Naive thymus-derived CD4-positive, alpha-beta T cell (primary cell): ENCODE measurements at places on chromosomes 4 and X. TPM values are rescaled to one million over a fixed set of nuclear protein-coding genes. Genes with fewer than 3 reads are reported as not detected.

DNA sequence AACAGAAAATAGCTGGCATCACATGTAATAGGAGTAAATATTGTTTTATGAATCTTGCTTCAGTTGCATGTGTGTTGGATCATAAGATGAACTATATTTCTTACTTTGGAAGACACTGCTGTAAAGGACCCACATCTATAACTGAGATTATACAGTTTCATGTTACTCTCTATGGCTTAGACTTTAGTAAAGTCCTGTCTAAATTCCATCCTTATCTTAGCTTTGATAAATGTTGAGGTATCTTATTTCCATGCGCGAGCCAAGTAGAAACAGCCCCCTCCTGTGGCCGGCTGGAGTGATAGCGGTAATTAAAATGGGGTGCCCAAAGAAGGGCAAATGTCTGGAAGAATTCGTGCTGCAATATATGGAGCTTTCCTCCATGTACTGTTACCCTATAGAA, 43.0 kb downstream of the CCDC158 start:
- H3K27ac ChIP-seq: no peak overlapping the region
- no peaks in the 10 kb centered on the region for H3K27me3 ChIP-seq
- no peaks in the 10 kb centered on the region for H3K36me3 ChIP-seq
- DNase-seq: peak; percentile 25

DNA sequence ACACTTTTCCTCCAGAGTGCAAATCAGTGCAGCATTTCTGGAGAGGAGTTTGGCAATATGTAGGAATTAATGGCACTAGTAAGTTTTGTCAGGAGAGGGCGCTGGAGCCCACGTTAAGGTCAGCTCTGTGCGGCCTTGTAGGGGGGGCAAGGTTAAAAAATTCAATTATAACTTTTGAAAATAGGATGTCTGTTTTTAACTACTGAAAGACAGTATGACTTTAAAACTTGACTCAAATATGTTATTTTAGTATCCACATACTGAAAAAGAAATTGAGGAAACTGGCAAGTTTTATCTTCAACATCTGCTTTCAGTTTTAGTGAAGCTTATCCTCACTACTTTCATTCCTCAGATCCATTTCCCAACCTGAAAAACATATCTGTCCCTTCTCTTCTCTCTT, 30.9 kb upstream of the HSD17B13 start:
- H3K27me3 ChIP-seq: no peaks in the 10 kb centered on the region
- no peak overlapping the region for H3K27ac ChIP-seq
- no peak overlapping the region for H3K4me3 ChIP-seq
- no peak for DNase-seq
- peaks cover 18% of the 10 kb centered on the region for H3K36me3 ChIP-seq

The RASSF6 gene
- 0.20 TPM for polyA plus RNA-seq

The CT83 gene
- polyA plus RNA-seq: not detected

GRCh38 chr4:17103231-17103630, 204.8 kb upstream of the LDB2 start:
- no peaks in the 10 kb centered on the region for H3K4me1 ChIP-seq
- H3K27ac ChIP-seq: no peak overlapping the region
- H3K27me3 ChIP-seq: no peaks in the 10 kb centered on the region
- no peak overlapping the region for H3K4me3 ChIP-seq
- H3K36me3 ChIP-seq: no peaks in the 10 kb centered on the region
- DNase-seq: no peak

The EXOC1L gene
- polyA plus RNA-seq: not detected

DNA sequence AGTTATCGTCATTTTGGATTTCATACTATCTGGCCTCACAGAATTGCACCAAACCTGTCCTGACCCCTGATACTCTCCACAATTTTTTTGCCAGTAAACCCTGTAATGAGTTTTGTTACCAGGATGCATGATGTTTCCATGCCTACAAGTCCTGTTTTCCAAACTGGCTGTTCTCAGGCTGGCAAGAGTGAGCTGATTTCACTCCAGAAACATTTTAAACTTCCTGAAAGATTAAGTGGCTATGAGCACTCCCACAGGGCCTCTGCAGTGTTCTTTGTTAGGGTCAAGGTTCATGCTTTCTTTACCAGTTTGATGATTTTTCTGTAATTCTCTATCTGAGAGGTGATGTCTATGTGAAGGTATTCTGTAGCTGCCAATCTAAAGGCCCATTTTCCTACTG, 31.7 kb upstream of the PDLIM3 start:
- H3K4me1 ChIP-seq: no peaks in the 10 kb centered on the region
- H3K27ac ChIP-seq: no peak overlapping the region
- no peak overlapping the region for H3K4me3 ChIP-seq

- no peak for DNase-seq
- no peaks in the 10 kb centered on the region for H3K27me3 ChIP-seq
- H3K36me3 ChIP-seq: no peaks in the 10 kb centered on the region
- no peak overlapping the region for H3K4me3 ChIP-seq
- H3K4me1 ChIP-seq: no peaks in the 10 kb centered on the region
- H3K27ac ChIP-seq: no peak overlapping the region
Observed at GRCh38 chr4:101993842-101994775, 203.6 kb downstream of the BANK1 start.

GRCh38 chr4:141569141-141569540, 67.2 kb upstream of the IL15 start:
- no peaks in the 10 kb centered on the region for H3K27me3 ChIP-seq
- H3K4me3 ChIP-seq: no peak overlapping the region
- no peaks in the 10 kb centered on the region for H3K4me1 ChIP-seq
- no peaks in the 10 kb centered on the region for H3K36me3 ChIP-seq
- DNase-seq: no peak

- no peak overlapping the region for H3K27ac ChIP-seq
- no peaks in the 10 kb centered on the region for H3K4me1 ChIP-seq
- no peak for DNase-seq
- no peak overlapping the region for H3K4me3 ChIP-seq
Observed at GRCh38 chr4:5292101-5292500, 240.8 kb downstream of the STK32B start.

DNA sequence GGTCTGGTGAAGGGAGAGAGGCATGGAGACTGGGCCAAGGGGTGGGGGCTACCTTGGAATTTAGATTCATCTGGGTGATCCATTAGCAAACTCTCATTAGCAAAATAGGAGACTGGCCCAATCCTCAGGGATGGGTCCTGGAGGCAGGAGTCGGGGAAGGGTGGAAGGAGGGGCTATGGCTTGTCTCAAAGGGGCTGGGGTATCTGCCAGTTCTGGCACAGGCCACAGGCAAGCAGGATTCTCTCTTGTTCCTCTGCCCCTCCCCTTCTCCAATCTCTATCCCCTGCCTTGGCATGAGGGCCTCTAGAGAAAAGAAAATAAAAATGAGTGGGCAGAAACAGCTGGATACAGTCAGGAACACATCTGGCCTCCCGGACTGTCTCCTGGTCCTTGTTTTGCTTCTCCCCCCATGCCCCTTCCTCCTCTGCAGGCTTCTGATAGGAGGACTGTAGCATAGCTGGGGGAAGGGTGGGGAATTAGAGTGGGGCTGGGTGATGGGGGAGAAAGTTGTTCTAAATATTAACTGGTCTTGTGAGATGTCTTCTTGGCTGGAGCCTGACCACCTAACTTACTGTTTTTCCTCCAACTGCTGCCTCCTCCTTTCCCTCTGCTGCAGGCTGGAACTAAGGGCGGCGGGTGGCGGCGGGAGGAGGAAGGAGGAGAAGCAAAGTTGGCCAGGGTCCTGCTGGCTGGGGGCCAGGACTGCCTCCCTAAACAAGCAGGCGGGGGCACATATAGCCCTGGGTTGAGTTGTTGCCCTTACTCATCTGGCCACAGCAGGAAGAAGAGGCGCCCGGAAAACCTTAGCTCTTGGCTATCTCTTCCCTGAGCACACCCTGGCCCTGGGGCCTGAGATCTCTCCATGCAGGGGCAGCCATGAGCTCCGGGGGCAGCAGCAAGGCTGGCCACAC, 53.3 kb upstream of the LAS1L start:
- no peak for DNase-seq
- no peaks in the 10 kb centered on the region for H3K36me3 ChIP-seq
- no peaks in the 10 kb centered on the region for H3K27me3 ChIP-seq
- H3K4me3 ChIP-seq: no peak overlapping the region
- no peak overlapping the region for H3K27ac ChIP-seq
- H3K4me1 ChIP-seq: no peaks in the 10 kb centered on the region

The ARHGEF9 gene
- polyA plus RNA-seq: 9.7 TPM

- H3K4me1 ChIP-seq: no peaks in the 10 kb centered on the region
- H3K27me3 ChIP-seq: no peaks in the 10 kb centered on the region
- no peak for DNase-seq
- H3K4me3 ChIP-seq: no peak overlapping the region
Observed at GRCh38 chr4:154049457-154050181, 260.7 kb upstream of the SFRP2 start.
